ENCODE measurements at places on chromosomes 2 and 18.

GRCh38 chr2:240704651-240705050 is 13.0 kb downstream of the AQP12A start:
- no peak for DNase-seq

DNA sequence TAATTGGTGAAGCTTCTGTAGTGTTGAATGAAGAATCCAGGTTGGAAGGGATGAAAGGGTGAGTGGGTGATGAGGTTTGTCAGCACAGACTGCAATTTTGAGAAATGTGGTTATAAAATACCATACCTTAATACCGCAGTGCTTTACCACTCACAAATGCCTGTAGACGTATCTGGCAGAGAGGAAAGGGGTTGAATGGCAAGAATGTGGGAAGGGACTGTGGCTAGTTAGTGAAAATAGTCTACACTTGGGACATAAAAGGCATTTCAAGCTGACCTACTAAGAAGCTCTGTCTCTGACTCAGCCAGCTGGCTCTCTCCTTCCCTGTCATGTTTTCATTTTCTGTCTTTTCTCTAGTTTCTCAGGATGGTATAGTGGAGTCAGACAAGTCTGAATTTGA is 25.1 kb downstream of the CDK15 start:
- no peak for DNase-seq

- no peak for DNase-seq
These were observed 74.1 kb upstream of the PXDN start for GRCh38 chr2:1818404-1818803.

GRCh38 chr2:17051538-17051937 is 385.9 kb upstream of the CYRIA start:
- DNase-seq = peak; percentile 27

DNA sequence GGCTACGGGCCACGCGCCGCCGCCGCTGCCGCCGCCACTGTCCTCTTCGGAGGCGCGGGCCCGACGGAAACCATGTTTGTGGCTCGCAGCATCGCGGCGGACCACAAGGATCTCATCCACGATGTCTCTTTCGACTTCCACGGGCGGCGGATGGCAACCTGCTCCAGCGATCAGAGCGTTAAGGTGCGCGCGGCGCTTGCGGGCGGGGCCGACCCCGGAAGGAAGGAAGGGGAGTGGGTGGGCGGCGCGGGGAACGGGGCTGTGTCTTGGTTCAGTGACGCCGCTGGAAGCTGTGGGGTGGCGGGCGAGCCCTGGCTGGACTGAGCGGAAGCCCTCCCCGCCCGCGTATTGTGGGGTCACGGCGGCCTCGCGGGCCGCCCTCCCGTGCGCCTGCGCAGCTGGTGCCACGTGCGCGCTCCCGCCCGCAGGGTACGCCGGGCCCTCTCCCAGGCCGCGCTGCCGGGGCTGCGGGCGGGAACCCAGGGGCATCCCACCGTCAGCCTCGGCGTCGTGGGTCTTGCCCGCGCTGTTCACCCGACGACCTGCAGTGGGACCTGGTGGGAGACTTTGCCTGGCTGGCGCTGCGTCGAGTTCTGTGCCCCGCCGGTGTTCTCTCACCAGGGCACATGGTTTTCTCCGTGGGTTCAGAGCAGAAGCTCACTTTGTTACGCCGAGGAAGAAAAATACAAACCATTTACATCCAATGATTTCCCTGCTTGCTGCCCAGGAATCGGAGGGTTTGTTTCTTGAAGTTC is 416 bp downstream of the SEH1L start:
- DNase-seq = peak; percentile 89

GRCh38 chr2:37623971-37624900 is 47.2 kb downstream of the CDC42EP3 start:
- no peak for DNase-seq

GRCh38 chr18:41416044-41416443 is 539.0 kb upstream of the PIK3C3 start:
- DNase-seq = no peak

- DNase-seq = no peak
These were observed 13.7 kb downstream of the COLEC11 start for GRCh38 chr2:3608373-3609278.

DNA sequence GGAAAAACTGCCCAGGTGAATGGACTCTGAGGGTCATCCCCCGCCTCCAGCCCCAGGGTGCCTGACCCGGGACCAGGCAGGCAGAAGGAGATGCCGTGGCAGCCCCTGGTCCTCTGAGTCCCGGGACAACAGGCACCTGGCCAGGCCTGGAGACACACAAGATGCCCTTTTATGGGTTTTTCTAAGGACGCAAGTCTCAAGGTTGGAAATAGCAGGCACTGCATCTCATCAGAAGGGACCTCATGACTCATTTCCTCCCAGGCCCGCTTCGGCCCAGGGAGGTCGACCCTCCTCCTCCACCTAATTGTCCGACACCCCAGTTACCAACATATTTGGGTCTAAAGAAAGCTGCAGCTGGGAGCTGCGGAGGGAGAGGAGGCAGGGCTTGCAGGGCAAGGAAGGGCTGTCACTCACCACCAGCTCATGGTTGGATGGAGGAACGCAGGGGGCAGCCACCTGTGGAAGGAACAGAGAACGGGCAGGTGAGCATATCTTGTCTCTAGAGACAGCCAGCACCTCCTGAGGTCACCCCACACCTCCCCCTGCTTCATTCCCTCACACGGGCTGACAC is 82.9 kb downstream of the TNS1 start:
- DNase-seq = peak; percentile 83

GRCh38 chr18:7062811-7063210 is 54.8 kb downstream of the LAMA1 start:
- no peak for DNase-seq

DNA sequence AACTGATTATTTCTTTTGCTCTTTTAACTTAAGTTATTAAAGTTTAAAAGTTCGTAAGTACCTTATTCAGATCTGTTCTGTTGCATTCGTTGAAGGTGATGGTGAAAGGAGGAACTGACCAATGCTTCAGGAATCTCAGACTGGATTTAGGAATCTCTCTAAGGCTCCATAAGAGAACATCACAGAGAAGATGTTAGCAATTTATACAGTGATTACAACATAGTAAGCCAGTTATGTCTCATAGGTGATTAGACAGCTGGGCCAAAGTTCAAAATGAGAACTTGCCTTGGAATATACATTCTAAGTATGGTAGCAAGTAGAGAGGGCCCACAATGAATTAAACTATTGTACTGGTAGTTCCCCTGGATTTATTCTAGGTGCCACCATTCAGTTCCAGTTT is 3.2 kb downstream of the MARS2 start:
- peak; percentile 33 for DNase-seq

DNA sequence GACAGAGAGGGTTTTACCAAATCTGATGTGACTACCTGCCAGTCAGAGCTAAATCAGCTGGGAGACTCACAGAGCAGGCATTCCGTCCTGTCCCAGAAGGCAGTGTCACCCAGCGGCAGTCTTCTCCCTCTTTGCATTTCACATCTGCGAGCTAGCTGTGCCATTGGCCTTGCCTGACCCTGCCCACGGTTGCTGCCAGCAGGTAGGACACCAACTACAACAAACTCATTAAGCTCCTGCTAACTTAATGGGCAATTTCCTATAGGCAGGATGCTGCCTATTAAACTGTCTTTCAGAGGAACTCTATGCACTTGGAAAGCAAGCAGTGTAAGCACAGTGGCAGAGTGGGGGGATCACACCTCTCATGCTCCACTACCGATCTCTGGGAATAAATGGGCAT is 116.4 kb upstream of the CAPN13 start:
- no peak for DNase-seq

DNA sequence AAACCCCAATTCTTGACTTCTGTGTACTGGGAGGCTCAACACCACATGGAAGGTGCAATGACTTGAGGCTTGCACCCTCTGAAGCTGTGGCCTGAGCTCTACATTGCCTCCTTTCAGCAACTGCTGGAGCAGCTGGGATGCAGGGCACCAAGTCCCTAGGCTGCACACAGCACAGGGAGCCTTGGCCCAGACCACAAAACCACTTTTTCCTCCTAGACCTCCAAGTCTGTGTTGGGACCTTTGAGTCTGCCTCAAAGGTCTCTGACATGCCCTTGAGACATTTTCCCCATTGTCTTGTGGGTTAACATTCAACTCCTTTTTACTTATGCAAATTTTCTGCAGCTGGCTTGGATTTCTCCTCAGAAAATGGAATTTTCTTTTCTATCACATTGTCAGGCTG is 62.6 kb upstream of the KCNE4 start:
- DNase-seq = no peak

DNA sequence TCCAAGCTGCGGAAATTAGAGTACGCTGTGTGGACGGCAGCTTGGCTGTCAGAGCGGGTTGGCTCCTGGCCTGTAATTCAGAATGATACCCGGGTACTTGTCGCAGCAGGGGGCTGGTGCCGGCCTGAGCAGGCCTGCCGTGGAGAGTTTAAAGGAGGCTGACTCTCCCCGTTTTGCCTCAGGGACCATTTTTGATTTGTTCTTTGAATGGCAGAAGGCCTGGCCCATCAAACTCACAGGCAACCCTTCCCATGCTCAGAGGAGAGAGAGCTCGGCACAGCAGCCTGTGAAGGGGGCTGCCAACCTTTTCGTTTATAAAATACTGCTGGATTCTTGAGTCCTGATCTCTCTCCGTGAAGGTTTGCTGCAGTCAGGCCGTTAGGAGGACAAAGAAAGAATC is 151.3 kb downstream of the KLHL29 start:
- DNase-seq = no peak

- DNase-seq = no peak
These were observed 74.3 kb downstream of the NPAS2 start for GRCh38 chr2:100894105-100894795.

DNA sequence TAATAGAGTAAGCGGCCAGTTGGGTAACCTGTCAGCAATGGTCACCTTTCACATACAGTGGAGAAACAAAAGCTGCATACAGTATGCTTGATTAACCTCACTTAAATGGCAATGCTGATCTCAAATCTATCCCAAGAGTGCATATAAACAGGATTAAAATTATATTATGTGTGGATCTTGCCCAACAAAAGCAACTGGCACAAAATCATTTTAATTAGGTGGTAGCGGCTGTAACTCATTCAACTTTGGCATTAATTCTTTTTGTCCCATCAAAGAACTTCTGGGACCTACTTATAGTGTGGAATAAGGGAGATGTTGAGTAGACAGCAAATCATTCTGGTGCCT is 167.8 kb upstream of the VRK2 start:
- no peak for DNase-seq

DNA sequence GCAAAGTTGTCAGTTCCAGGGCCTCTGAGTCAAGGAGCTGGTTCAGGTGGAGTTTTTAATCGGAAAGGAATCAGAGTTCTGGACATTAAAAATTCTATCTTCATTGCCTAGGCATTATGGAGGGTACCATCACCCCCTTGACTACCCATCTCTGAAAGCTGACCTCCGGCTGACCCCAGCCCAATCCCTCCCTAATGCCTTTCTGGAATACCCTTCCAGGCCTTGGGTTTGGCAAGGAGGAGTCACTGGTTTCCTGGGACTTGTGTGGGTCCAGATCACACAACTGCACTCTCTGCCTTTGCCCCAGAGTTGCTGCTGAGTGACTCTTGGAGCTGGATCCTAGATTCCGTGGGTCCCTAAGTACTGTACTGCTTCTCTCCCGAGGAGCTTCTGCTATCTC is 1.0 kb upstream of the OSR1 start:
- DNase-seq = no peak

- no peak for DNase-seq
These were observed 56.3 kb downstream of the KCNS3 start for GRCh38 chr2:17934721-17935120.

DNA sequence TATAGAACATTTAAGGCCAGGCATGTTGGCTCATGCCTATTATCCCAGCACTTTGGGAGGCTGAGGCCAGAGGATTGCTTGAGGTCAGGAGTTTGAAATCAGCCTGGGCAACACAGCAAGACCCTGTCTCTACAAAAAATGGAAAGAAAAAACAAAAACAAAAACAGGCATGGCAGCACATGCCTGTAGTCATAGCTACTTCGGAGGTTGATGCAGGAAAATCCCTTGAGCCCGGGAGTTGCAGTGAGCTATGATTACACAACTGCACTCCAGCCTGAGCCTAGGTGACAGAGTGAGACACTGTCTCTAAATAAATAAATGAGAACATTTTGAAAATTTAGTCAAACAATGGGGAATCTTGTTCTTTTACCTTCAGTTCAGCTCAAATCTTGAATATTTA is 12.1 kb upstream of the YES1 start:
- DNase-seq = no peak

- DNase-seq = no peak
These were observed 33.7 kb upstream of the PDIA6 start for GRCh38 chr2:10846110-10846861.

GRCh38 chr2:197130318-197130717 is 180.3 kb downstream of the ANKRD44 start:
- DNase-seq = no peak

DNA sequence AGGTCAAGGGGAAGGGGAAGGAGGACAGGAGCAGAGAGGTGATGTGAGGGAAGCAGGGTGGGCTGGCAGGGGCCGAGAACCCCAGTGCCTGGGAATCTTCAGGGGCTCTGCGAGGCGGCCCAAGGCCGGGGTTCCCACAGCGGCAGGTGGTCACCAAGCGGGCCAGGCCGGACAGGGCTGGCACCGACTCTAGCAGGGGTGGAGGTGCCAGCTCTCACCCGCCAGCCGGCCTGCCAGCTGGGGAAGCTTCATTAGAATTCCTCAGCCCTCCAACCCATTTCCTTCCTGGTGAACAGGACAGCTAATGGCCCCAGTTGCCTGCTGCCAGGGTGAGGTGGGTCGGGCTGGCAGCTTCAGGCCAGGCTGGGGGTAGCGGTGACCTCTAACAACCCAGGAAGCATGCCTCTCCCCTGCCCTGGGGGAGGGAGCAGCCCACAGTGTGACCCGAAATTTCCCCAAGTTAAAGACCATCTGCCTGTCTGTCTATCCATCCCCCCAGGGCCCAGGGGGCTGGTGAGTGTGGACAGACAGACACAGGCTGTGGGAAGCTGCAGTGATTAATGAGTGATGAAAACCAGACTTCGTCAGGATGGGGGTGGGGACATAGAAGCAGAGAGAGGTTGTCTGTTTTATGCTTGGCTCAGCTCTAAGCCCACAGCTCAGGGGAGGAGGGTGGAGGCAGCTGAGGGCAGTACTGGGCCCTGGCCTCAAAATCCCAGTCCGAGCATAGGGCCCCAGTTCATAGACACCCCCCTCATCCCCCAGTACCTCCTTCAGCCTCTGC is 144.1 kb downstream of the ZFP36L2 start:
- peak; percentile 36 for DNase-seq

DNA sequence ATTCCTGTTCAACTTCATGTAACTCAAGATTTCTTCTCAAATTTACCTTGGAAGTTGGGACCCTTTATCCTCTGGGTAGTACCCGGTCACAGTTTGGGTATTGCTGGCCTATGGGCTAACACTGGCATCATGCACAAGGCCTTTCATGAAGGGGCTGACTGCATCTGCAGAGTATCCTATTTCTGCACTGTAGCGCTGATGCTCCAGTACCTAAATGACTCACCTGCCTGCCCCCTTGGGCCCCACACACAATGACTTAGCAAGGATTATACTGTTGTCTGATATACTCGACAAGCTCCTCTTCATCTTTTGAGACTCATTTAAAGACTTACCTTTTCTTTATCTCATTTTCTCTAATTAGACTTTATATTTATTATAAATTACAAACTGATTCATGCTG is 39.9 kb downstream of the DNAH6 start:
- no peak for DNase-seq
